ENCODE measurements at places on chromosomes 12 and 14.

- no peak for DNase-seq
These were observed 116.6 kb downstream of the SLC25A47 start for GRCh38 chr14:100439781-100440180.

DNA sequence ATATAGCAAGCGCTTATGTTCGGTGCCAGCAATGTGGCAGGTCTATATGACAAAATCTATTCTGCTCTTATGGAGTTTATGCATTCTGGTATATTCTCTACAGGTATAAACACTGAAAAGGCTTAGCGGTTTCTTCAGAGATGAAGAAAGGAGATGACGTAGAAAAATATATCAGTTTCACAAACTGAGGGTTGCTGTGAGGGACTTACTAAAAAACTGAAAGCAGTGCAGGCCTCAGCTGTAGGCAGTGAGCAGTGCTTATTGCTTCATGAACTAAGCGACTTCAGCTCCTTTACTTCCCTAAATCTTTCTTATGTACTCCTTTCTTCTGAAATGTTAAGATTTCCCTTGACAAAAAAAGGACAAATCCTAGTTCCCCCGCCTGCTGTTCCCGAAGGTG, 4.5 kb downstream of the DDX47 start:
- no peak for DNase-seq

GRCh38 chr14:20934148-20934762, 21.0 kb upstream of the RNASE2 start:
- peak; percentile 32 for DNase-seq

- DNase-seq, result no peak
These were observed 29.5 kb upstream of the STAB2 start for GRCh38 chr12:103557628-103558010.

- DNase-seq, result no peak
These were observed 55.9 kb downstream of the FERMT2 start for GRCh38 chr14:52895000-52895399.

DNA sequence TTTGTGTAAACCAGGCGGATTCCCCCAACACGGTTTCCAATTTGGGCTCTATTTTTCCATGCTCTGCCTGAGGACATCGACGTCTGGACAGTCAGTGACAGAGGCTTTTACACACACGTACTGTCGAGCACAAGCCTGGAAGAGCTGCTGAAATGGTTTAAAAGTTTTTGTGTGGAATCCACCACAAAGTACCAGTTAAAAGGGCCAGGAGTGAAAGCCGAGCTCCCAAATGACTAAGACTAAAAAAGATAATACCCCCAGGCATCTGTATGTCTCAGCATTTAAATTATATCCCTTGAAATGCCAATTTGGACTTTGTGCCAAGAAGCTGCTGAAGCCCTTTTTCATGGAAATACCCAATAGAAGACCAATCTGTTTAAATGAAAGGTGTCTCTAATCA, 173.2 kb downstream of the EGLN3 start:
- DNase-seq, result no peak

- DNase-seq, result no peak
These were observed 12.8 kb downstream of the MYRFL start for GRCh38 chr12:69837657-69838415.

DNA sequence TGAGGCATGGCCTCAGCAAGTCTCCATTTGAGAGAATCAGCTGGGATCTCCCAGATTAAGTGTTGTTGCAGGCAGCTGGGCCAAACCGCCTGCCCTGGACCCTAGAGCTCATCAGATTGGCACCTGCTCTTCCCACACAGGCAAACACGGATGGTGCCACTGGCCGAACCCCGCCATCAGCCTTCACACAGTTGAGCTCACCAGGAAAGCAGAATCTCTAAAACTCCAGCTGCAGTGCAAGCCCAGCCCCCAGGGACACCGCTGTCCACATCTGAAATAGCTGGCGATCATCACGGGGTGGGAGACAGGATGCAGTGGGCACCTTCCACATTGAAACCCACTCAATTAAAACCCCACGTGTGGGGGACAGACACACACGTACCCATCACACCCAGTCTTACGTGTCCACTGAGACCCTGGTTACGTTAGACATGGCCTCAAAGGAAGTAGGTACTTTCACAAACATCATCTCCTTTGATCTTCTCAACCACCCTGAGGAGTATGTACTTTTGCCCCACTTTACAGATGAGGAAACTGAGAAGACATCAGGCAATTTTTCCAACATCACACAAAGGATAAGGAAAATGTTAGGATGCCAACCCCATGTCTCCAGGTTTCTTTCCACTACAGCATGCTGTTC, 88.8 kb downstream of the SINHCAF start:
- DNase-seq, result peak; percentile 8

DNA sequence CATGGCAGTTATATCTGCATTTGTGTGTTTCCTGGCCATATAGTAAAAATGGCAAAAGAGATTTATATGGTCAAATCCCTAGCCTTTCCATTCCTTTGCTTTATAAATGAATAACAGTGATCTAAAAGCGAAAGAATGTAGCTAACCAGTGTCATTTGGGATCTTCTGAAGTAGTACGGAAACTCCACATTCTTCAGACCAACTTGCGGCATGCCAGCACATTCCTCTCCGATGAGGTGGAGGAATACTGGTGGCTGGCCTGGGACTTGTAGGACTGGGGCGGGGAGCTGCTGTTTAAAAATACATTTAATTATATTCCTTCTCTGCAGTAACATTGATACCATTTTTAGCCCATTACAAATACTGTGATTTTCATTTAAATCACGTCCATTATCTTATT, 85.3 kb downstream of the SAMD4A start:
- DNase-seq, result no peak

- DNase-seq, result peak; percentile 37
These were observed 191.2 kb upstream of the GARIN2 start for GRCh38 chr14:66998013-66998412.

DNA sequence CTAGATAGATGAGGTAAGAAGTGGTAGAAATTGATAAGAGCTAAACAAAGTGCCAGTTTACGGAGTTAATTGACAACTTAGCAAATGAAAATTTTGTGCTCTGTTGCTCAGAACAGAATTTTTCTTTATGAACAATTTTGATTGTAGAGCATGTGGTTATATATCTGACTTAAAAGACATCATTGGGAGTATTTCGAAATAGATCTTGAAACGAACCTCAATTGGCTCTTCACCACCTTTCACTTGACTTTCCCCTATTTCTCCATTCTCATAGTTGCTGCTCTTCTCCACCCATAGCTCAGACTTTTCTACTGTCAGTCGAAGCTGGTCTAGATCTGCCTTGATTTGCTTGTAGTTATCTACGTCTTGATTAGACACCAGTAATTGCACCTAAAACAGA, 212.1 kb downstream of the ITPR2 start:
- DNase-seq, result no peak

DNA sequence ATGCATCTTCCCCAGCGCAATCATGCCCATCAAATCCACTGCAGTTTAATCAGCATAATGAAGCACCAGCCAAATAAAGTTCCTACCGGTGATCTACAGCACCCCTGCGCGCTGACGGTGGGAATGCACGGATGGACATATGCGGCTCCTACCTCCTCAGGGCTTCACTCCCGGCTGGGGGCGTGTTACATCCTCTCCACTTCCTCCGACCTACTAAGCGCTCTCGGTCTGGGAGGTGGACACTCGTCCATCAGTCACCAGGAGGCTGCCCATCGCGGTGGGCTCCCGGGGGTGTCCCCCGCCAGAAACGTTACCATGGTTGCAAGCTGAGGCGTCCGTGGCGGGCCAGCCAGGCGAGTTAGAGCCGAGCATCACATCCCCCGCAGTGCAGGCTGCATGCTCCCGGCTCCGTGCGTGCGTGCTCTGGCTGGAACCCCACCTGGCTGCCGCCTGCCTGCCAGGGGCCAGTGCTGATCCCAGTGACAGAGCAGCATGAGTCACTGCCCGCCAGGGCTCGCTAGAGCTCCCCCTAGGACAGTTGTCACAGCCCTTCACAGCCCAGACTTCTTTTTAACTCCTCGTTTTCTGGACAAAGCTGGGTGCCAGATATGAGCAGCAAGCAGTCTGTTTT, 73.0 kb downstream of the CIT start:
- no peak for DNase-seq

DNA sequence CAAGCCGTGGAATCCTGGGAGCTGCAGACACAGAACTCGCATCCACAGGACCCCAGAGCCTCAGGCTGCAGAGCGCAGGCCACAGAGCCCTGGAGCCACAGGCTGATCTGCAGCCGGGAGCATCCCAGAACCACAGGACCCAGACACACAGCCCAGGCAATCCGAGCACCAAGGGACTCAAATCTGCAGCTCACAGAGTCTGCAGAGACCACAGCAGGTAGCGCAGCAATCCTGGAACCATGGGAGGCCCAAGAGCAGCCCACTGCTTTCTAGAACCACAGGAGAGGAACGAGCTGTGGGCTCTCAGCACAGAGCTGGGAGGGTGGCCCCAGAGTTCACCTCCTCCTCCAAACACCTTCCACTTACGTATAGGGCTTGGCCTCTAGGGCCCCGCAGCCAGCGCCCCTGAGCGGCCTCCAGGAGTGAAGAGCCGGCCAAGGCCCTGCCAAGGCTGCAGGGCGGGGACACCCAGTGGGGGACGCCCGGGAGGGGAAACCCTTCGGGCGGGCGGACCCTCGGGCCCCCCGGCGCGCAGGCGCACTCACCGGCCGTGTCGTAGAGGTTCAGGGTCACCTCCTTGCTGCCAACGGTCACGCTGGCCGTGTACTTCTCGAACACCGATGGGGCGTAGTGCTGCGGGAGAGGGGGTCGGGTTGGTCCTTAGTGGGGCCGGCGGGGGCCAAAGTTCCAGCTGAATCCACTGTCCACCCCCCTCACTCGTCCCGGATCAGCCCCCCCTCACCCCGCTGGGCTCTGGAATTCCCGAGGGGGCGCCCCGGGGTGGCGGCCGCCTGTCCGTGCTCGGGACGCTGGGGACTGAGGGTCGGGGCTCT, 665 bp downstream of the RHOF start:
- peak; percentile 76 for DNase-seq

DNA sequence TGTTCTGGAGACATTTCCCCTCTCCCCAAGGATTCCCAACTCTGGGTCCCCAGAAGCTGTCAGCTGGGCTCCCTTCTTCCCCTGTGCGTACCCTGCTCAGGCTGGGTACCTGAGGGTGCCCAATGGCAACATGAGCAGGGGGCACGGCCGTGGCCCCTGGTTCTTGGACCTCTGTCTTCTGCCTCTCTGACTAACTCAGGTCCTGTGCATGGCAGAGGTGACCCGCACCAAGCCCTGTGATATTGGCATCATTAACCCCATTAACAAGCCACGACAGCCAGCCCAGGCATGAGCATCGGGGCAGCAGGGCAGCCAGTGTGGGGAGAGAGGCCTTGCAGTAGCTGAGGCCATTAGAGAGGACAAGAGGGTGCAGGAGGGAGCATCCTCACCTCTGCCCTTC, 28.4 kb downstream of the RTL1 start:
- DNase-seq, result no peak

GRCh38 chr12:132771126-132771838, 9.7 kb upstream of the ANKLE2 start:
- DNase-seq, result peak; percentile 61

DNA sequence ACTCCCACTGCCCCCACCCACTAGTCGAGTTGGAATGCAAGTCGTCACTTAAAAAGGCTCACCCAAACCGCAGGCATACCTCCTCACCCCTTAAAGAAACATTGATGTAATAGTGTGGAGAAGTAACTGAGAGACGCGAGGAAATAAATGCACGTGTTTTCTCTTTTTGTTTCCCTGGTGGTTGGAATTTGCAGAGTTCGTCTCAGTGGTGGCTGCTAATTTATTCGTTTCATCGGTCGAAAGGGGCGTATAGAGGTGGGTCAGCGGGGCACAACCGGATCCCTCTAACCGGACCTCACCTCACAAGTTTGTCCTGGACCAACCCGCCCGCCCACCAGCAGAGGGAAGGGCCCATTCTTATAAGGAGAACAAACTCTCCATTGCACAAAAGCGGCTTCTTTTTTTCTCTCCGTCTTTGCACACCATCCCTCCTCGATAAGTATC, 5.0 kb upstream of the NPAS3 start:
- DNase-seq, result no peak

DNA sequence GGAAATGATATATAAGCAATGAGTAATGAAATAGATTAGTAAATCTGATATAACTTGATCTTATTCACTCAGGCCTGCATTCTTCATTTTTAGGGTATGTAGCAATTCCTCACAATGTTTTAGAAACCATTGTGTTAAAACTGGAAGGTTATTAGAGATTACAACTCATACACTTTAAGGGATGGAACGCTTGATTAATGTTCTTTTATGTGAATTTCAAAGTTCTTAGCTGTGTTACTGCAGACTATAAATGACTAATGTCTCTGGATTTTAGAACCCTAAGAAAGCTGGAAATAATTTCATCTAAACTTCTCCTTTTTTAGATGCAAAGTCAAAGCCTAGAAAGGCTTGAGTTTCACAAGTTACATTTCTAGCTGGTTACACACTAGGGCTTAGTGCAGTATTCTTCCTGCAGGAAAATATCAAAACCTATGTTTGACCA, 148.2 kb upstream of the CLEC14A start:
- DNase-seq, result no peak

- DNase-seq, result no peak
These were observed 263.2 kb downstream of the SEC23A start for GRCh38 chr14:38839694-38840365.

DNA sequence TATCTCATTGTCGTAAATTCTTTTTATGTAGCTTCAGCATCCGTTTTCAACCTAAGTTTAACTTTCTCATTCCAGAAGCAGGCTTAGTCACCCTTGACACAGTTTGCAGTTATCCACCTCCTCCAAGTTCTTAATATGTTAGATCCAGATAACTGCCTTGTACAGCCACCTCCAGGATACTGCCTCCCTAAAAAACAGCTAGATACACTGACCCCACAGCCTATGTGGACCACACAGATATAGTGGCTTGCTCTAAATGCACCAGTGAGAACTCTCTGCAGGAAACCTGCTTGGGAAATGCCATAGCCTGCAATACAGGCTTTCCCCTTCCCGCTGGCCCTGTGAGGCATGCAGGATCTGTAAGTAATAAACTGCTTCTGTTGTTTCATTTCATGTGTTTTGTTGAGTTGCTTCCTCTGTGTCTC, 11.1 kb upstream of the RTL1 start:
- DNase-seq, result no peak

- DNase-seq, result no peak
These were observed 117.1 kb downstream of the NAV3 start for GRCh38 chr12:77947746-77948145.

GRCh38 chr12:104109446-104110271, 28.4 kb downstream of the NFYB start:
- no peak for DNase-seq
